Caudate nucleus (tissue), 63 donors: ENCODE measurements at places on chromosomes 1 and 21.

DNA sequence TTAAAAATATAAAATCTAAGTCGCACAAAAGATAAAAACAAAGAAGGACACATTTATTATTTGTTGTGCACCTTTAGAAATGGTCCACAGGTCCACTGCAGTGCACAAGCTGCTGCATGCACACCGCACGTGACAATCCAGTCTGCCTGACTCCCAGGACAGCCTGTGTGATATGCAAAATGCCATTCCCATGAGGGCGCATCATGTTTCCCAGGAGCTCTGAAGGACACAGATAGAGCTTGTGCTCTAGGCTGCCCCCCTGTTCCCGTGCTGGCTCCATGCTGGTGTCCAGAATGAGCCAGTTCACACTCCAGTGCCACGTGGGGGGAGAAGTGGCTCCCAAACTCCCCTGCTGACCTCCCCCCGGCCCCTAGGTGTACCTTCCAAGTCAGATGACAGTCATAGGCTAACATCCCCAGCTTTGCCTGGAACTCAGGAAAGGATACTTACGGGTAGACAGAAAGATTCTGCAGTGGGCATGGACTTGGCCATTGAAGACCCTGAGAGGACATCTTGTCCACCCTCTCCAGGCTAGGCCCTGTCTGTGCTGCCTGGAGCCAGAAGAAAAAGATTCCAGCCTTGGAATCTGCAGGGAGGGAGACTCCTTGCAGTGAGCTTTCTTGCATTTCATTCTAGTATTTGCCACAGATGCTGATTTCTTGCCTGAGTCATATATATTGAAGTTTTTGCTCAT lies 26.3 kb downstream of the RAB7B start:
- DNase-seq = peak; percentile 12

DNA sequence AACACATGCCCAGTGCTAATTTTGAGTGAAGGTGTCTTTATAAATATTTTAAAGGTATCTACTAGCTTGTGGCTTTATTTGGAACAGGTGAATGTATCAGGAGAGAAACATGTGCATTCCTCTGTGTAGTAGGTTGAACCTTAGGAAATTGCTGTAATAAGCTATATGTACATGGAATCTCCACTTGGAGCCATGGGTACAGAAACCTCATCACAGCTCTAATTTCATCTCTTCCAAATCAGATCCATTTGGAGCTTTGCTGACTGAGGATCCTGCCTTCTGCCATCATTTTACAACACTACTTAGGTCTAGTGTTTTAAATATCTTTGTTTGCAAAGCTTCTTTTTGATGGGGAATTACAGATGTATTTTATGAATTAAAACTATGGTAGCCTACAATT lies 2.1 kb downstream of the KCNK2 start:
- DNase-seq = no peak

DNA sequence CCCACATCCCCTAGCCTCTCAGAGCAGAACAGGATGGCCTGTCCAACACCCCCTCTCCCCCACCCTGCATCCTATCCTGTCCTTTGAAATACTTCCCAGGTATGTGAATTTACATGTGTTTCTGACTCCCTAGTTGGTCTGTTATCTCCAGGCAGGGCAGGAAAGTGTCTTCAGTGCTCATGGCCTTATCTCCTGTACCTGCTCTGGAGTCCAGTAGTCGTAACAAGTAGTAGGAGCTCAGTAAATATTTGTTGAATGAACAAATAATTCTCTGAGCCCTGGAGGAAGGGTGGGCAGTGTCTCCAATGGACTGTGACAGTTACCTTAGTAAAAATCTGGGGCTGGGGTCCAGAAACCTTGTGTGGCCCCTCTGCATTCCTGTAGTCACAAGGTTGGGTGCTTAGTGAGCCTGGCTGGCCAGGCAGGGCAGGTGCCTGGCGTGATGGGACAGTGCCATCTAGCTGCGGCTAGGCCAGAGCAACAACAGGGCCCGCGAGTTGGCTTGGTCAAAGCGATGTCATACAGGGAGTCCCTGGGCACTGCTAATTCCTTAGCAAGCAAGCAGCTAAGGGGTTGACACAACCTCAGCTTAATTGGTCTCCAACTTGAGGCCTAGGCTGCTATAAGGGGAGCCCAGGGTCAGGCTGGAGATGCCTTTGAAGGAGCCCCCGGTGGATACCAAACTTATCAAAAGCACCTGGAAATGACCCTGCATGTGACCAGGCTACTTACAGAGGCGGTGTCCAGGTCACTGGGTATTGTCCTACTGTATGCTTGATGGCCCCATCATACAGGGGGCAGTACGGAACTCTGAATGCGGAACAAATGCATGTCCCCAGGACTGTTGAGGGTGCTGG lies 89.0 kb upstream of the PPM1J start:
- peak; percentile 30 for DNase-seq

DNA sequence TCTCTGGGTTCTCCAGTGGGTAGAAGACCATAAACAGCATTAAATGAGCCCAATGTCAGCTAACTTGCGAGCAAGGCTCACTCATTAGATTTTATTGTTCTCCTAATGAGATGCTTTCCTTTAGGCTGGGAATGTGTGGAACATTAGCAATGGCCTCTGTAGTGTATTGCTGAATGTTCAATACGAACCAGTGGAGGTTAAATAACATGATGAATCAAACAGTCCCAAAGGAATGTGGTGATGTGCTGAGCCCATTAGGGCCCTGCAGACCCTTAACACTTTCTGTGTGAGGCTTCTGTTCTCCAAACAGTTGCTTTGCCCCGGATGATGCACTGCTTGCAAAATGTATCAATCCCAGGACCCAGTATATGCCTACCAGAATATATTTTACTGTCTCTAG lies 225.5 kb downstream of the ATG4C start:
- no peak for DNase-seq

DNA sequence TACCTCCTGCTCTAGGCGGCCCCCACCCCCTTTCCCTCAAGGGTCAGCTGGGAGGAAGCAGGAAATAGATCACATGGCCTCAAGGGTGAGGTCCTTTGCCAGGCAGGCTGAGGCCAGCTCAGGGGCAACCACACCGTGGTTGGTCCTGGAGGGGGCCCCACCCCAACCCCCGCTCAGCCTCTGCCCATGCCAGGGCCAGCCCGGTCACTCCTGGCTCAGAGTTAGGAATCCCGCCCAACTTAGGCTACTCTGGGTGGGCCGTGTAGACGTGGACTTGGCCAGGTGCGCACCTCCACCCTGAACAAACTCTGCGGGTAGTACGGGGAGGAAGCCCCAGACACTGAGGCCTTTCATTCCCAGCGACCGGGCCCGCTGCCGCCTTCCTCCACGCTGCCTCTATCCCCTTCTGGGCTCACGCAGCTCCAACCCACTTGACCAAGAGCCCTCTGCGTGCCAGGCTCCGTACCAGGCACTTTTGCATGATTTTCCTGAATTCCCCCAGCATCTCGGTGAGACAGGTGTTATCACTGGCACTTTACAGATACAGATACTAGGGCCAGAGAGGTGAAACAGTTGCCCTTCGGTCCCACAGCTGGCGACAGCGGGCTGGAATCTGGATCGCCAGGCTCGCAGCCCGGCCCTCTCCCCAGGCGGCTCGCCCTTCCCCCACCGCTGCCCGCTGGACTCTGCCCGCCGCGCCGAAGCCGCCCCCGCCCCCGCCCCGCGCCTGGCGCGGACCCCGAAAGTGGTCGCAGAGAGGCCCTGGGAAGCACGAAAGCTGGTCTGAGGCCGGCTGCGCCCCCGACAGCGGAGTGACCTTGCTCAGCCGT lies 769 bp downstream of the GALE start:
- no peak for DNase-seq

DNA sequence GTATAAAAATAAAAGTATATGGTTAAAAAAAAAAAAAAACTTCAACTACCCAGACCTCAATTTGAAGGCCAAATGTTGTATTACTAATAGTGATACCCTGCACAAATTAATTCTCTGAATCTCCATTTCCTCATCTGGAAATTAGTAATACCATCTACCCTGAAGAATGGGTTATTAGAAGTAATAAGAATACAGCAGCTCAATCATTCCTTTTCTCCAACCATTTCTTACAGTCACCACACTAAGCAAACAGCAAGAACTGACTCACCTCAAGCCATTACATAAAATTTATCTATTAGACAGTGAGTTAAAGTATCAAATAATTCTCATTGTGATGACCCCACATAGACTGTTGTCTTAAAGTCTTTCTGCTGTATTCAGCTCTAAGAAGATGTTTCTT lies 39.6 kb downstream of the RERE start:
- no peak for DNase-seq

DNA sequence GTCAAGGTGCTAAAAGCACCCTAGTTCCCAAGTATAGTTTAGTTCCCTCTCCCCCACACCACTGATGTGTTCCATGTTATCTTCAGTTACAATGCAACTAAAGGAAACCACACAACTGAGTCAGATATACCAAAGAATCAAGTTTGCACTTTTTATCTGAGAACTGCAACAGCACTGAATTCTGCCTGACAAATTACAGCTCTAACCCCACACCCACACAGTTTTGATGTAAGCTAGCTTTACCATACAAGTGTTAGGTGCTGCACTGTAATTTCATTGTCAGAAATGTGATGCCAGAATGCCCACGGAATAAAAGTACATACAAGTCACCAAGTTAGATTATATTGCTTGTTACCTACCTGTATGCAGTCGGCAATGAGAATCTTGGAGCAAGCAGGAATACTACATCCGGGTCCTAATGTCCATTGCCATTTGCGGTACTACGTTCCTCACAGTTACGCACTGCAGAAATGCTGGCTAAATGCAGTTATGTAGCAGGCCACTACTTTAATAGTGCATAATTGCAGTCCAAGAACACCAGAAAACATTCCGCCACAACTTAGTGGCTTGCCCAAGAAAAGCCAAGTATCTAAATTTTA lies 12.1 kb downstream of the SFPQ start:
- DNase-seq = no peak

DNA sequence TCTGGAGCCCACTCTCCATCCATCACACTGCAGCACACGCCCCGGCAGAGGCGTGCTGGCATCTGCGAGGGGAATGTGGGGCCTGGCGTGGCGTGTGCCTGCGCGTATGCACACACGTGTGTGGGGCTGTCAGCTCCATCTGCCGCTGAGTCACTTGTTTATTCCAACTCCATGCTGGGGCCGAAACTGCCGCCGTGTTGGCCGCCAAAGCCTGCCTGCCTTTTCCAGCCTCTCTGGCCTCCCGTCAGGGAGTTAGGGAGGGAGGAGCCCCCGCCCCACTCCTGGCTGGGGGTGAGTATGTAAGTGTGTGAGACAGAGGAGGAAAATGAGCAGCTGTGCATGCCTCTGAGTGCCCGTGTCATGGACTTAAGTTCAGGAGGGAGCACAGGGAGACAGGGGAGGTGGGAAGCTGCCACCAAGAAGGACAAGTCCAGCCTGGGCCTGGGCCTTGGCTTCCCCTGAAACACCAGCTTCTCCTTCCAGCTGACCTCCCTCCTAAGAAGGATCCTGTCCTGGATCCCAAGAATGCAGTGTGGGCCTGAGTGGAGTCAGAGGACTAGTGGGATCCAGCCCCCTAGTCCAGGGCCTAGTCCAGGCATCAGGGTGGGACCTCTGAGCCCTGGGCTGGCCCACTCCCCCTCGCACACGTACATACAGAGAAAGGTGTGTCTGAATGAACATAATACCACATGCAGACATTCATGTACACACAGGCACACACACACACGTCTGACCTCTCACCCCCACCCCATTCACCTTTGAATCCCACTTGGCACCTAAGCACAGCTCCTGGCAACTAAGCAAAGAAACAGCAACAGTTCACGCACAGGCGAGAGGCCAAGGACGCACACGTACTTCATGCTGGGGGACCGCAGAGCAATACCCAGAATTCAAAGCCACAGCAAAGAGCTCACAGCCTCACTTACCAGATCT lies 24.7 kb downstream of the MEF2D start:
- peak; percentile 71 for DNase-seq

- DNase-seq = no peak
Observed at GRCh38 chr1:61501971-61502916, 222.7 kb downstream of the TM2D1 start.

DNA sequence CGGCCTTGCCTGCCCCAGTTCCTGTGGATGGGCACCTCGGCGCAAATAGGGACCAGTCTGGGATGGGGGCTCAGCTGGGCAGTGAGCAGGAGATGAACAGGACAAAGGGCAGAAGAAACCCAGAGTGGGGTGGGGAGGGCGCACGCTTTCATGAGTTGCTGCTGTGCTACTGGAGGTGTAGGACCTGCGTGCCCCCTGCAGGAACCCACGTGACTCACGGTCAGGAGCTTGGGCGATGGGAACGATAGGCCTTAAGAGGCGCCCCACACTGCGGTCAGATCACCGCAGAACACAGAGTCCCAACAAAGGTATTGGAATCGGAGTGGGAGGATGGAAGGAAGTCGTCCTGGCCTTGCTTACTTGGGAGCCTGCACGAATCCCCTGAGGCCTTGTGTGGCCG lies 17.2 kb downstream of the PRDM15 start:
- no peak for DNase-seq

- no peak for DNase-seq
Observed at GRCh38 chr1:163712321-163712720, 390.6 kb downstream of the NUF2 start.

DNA sequence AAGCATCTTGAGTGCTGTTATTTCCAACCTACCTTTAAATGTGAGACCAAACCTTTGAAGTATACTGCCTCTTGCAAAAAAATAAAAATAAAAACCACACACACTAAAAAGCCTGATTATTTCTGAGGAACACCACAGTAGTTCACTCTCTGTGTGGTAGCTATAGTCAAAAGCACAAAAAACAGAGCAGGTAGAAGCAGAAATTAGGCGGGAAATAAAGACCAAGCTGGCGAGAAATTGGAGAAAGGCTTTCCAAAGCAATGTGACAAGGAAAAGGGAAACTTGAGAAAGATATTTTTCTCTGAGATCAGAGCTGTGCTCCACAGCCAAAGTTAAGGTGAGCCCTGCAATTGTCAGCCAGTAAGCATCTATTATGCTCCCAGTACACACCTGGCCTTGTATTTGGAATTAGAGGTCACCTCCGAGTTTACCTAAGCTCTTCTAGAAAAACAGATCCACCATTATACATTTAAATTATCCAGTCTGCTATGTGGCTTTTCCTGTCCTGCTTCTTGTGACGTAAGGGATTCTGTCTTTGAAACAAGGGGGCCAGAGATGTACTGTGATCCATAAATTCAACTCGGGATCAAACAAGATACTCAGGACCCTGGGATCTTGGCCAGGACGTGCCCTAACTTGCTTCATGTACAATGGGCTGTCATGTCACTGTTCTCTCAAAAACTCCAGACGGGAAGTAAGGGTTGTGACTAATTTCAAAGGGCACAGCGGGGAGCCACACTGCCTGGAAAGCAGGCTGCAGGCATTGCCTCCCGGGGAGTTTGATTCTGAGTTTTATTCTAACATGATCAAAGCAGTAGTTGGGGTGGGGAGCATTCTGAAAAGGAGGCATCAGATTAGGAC lies 39.8 kb upstream of the RAB4A start:
- DNase-seq = no peak

DNA sequence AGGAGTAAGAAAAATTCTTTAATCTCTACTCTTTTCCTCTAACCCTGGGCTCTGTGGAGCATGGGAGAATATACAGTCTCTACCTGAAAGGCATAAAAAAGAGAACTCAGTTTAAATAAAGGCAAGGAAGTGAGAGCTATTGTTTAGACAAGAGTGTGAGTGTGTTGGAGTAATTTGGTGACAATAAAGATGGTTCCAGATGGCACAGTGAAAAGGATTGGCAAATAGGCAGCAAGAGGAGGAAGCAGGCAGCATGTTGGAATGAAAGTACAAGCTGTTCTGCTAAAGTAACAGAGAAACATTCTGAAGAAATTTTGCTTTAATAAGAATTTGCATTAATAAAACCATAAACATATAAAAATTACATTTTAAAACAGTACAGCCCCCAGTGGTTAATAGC lies 163.4 kb downstream of the DNM3 start:
- no peak for DNase-seq

- DNase-seq = no peak
Observed at GRCh38 chr1:247330548-247331171, 1.0 kb downstream of the ZNF496 start.
